ENCODE measurements at places on chromosomes 5 and 9.

DNA sequence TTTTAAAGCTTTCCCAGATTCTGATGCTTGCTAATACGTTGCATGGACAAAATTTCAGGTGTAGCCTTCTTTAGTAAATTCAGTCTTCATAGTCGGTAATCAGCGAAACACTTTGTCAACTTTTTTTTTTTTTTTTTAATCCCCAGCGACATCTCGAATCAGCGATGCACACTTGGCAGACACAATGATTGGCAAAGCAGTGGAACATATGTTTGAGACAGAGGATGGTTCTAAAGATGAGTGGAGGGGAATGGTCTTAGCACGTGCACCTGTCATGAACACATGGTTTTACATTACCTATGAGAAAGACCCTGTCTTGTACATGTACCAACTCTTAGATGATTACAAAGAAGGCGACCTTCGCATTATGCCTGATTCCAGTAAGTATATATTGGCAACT lies 66.8 kb upstream of the NXNL2 start:
- no peak for DNase-seq

GRCh38 chr9:78406933-78407332 lies 110.0 kb downstream of the PSAT1 start:
- no peak for DNase-seq

DNA sequence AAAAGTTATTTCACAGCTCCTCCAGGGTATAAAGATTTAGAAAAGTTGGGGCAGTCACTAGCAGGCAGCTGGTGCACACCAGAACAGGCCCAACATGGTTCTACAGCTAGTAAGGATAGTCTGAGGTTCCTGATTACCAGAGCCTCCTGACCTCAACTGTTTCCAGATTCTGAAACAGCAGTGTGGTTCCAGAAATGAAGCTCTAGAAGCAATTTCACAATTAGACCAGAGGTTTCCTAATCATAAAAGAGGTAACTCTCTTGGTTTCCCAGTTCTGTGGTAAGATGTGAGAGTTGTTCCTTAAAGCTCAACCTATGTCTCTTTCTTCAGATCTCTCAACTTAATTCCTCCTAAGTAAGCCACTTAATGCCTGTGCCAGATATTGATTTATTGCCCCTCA lies 11.9 kb downstream of the AGTPBP1 start:
- DNase-seq: no peak

DNA sequence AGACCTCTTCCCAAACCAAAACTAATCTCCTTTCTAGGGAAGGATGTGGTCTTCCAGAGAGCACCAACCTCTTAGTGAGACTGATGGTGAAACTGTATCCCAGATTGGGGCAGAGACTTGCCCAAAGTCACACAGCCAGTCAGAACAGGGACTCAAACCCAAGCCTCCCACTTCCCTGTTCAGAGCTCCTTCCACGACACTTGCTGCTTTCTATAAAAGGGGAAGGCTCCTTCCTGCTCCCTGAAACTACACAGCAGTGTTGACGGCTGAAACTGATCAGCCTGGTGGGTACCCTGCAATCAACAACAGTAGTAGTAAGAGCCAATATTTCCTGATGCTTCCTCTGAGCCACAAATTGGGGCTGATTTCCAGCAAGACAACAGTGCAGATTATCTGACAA lies 1.5 kb downstream of the TOR2A start:
- no peak for DNase-seq

DNA sequence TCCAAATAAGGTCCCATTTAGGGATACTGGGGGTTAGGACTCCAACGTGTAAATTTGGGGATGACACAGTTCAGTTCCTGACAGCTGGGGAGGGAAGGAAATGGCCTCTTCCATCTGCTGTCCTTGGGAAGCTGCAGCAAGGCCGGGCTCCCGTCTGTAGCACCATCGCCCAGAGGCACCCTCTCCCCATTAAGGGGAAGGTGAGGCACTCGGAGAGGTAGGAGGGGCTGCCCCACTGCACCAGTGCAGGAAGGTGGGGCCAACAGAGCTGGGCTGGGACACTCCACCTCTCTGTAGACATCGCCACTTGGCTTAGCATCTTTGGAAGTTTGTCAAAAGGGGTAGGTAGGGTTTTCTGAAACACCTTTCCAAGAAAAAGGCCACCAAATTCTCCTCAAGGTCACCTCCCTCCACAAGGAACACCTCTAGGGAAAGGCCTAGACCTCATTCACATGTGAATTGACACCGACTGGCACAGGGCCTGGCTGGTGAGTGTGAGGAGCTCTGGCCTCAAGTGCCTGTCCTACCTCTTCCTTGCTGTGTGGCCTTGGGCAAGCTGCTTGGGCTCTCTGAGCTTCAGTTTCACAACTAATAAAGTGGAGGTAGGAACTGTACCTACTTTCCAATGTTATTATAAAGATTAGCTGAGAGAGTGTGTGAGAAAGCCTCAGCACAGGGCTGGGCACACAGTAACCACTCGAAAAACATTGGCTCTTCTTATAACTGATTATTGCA lies 75.0 kb upstream of the NEURL1B start:
- DNase-seq: no peak

DNA sequence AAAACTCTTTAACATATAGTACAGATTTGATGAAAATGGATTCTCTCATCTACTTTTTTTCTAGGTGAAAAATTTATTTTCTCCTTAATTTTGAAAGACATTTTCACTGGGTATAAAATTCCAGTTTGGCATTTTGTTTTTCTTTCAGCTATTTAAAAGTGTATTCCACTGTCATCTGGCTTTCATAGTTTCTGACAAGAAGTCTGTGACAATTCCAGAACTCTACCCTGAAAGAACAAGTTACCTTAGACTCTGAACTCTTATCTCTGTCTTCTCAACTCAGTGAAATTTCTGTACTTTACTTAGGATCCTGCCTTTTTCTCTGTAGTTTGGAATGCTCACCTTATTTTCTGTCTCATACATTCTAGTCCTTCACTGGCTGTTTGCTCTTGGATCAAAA lies 161.7 kb downstream of the RANBP17 start:
- DNase-seq: no peak

DNA sequence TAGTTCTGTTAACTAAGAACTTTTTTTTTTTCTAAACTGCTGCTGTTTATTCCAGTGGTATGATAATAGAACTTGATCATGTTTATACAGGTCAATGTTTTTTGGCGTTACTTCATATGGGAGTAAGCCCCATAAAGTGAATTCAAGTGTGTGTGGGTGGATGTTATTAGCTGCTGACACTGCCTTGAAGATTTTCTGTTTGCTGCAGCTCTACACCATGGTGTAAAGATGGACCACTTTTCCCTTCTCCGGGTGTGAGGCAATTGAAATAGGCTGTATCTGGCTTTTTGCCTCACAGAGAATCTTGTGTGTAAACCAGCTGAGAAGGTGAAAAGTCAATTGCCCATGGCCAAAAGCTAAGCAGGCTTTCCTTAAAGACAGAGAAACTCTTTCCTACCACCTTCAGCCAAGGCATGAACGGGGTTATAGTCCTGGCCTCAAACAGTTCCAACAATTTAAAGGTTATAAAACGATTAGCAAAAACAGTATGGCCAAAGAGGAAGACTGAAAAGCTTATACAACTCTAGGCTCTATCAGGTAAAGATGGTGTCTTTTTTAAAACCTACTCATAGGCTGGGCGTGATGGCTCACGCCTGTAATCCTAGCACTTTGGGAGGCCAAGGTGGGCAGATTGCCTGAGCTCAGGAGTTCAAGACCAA lies 33.9 kb upstream of the ABCA1 start:
- DNase-seq: no peak

DNA sequence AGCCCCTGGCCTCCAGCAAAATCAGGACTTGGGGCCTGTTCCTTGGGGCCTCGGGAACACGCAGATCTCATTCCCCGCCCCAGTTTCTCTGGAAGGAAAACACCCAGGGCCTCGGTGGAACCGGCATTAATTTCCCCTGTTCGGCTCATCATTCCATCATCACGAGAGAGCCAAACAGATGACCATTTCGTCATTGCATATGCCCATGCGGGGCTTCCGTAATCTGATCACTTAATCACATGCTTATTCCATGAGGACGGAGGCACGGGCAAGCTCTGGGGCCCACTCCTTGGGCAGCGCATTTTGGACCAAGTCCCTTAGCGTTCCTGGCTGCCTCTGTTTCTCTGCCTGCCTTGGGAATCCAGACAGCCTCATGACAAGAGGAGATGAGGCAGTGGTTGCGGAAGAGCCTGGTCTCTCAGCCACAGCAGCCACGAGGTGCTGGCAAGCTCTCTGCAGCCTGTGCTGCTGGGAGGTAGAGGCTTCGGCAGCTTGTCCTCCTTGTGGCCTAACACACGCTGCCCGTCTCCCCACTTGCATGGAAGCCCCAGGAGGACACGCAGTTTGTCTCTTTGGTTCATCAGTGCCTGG lies 65.0 kb upstream of the IER5L start:
- DNase-seq: no peak

DNA sequence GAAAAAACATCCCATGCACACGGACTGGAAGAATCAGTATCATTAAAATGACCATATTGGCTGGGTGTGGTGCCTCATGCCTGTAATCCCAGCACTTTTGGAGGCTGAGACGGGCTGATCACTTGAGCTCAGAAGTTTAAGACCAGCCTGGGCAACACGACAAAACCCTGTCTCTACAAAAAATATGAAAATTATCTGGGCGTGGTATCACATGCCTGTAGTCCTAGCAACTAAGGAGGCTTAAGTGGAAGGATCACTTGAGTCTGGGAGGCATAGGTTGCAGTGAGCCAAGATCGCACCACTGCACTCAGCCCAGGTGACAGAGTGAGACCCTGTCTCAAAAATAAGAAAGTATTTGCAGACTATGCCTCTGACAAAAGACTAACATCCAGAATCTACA lies 68.4 kb downstream of the TTC39B start:
- no peak for DNase-seq

- peak; percentile 73 for DNase-seq
Measured at GRCh38 chr5:172714491-172715420, 56.2 kb downstream of the DUSP1 start.

DNA sequence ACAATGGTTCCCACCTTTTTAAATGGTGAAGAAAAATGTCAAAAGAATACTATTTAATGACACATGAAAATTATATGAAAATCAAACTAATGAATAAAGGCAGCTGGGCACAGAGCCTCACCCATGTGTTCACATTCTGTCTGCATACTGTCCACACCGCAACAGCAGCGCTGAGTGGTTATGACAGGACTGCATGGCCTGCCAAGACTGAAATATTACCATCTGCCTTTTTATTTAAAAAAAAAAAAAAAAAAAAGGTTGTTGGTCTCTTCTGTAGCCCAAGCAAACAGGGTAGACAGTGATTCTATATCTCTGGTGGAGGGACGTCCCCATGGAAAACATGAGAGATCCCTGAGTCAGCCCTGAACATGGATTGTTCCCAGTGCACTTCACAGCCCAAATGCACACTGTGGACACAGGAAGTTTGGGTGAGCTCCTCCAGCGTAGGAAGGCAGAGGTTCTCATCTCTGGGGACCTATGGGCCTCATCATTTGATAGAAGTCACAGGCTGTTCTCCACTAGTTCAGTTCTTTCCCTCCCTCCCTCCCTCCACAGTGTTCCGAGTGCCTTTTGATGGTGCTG lies 44.9 kb upstream of the SHC3 start:
- no peak for DNase-seq

- DNase-seq: peak; percentile 31
Measured at GRCh38 chr5:142587354-142587965, 98.4 kb downstream of the FGF1 start.

DNA sequence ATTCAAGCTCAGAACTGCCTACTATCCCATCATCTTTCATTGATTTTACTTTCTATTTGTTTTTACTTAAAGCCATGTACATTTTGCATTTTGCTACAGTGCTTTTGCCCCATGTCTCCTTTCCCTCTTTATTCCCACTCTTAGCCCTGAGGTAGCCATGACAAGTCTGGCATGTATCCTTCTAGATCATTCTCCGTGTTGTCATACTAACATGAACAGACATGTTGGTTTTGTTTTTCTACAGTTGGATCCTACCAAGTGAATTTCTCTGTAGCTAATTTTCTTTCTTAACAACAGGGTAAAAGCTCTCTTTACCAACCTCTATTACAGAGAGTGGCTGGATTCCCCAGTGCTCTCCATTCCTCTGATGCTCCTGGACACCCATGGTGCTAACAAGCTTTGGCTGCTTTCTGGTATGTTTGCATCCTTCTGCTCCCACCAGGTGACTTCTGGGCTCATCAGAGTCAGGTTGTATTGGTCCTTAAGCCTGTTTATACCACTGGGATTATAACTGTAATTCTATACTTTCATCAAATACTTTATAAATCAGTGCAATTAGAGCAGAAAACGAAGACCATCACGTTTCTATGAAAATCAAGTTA lies 38.8 kb upstream of the BOD1 start:
- DNase-seq: no peak

GRCh38 chr9:89952401-89952800 lies 347.6 kb downstream of the GADD45G start:
- no peak for DNase-seq

DNA sequence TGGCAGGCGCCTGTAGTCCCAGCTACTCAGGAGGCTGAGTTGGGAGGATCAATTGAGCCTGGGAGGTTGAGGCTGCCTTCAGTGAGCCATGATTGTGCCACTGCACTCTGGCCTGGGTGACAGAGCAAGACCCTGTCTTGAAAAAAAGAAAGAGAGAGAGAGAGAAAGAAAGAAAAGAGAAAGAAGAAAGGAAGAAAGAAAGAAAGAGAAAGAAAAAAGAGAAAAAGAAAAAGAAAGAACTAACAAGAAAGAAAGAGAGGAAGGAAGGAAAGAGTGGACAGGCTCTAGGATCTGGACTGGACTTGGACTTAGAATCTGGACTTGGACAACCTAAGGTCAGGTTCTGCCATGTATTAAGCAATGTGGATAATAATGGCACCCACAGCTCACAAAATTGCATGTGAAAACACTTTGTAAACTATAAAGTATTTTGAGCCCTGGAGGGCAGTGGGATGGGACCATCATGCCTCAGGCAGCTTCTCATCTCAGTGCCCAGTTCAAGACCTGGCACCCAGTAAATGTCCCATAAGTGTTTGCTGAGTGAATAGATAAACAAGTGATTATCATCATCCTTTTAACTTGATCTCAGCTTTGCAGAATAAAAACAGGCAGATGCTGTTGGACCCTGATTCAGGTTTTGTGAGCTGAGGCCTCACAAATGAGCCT lies 12.8 kb upstream of the PHF19 start:
- no peak for DNase-seq
